Fibroblast of pulmonary artery (primary cell): ENCODE measurements at places on chromosomes 16 and 17.

- no peak for DNase-seq
Measured at GRCh38 chr17:72233986-72234385, 113.2 kb downstream of the SOX9 start.

DNA sequence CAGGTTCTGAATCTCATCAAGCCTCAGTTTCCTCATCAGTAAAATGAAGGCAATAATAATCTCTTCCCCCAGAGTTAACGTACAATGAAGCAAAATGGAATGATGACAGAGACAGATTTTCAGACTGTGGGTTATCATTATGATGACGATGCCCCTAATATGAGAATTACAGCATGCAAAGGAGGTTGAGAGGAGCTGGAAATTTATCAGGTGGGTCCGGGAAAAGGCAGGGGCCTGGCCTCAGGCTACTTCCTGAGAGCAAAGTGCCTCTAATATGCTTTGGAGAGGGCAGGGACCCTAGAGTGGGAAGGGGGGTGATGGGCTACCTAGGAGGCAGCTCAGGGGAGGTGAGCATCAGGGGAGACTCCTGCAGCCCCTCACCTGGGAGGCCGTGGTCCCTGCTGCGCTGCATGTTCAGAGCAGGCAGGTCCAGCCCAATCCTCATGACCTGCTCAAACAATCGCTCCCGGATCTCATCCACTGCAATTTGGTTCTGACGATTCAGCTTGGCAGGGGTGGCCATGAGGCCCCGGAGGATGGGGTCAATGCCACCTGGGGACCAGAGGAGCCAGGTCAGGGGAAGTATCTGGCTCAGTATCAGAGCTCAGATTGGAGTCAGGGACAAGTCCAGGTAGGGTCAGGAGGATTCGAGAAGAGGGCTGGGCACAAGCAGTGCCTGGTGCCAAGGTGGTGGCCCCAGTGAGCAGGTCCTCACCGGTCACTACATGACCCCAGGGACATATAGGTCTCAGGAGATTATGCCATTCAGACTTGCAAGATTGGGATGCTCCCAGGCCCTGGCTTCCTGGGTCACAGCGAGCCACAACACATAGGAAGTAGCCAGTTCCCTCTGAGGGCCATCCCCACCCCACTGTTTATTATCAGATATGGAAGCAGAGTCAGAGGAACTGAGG lies 8.1 kb downstream of the MPO start:
- DNase-seq = no peak

- no peak for DNase-seq
Measured at GRCh38 chr17:64491994-64492393, 4.9 kb downstream of the POLG2 start.

DNA sequence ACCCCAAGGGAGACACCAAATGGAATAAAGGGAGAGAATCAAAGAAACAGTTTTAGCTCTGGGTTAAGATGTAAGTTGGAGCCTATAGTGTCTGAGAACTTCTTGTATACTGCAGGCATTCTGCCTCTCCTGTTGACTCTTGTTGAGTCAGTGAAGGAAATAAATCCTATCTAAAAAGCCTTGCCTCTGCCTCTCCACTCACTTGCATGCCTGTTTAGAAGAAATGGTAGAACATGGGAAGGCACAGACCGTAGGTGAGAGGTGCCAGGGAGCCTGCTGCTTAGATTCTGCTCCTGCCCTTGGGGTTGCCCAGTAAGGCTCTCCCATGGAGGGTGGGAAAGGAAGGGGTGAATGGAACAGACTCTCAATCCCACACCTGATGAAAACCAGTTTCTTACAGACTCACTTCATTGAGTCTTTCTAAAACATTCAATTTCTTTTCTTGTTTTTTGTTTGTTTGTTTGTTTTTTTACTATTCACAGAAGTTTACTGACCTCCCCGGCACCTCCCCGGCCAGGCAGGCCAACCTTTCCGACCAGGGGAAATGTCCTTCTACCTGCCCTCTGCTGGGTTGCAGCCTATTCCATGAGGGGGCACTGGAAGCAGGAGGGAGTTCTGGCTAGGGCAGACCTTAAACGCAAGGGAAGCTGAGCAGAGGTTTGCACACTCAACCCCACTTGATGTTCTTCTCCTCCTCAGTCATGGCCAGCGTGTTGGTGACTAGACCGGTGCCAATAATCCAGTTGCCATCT lies 211.7 kb upstream of the WSB1 start:
- no peak for DNase-seq
